HFFc6 (cell line): ENCODE measurements at places on chromosomes 7 and 10. TPM values are rescaled to one million over a fixed set of nuclear protein-coding genes. Genes with fewer than 3 reads are reported as not detected.

Gene VSTM4
- 0.05 to 0.18 TPM (median 0.15 TPM) in 3 replicates for total RNA-seq

- DNase-seq, result no peak
Measured at GRCh38 chr10:47283101-47283630, 16.8 kb upstream of the GDF10 start.

GRCh38 chr10:125043841-125044658 lies 102.1 kb downstream of the ZRANB1 start:
- no peak for DNase-seq

GRCh38 chr7:130971297-130971696 lies 237.3 kb upstream of the KLF14 start:
- DNase-seq, result no peak

DNA sequence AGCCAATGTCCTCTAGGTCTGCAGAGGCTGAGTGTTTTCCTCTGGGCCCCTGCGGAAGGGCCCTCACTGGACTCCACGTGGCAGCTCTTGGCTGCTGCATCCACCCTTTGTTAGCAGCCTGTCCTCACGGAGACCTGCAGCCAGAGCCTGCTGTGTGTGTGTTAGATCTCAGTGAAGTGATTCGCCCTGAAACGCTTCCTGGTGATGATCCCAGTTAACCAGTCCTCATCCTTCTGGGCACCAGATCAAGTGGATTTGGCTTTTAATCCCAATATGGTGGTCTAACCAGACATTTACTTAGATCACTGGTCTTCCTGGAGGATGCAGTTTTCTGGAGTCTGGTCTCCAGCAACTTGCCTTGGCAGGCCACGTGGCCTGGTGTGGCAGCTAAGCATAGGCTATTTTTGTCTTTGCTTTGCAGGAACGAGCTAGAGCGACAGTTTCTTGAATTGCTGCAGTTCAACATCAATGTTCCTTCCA lies 39.5 kb upstream of the GJD4 start:
- no peak for DNase-seq

GRCh38 chr10:43885252-43885651 lies 236.6 kb upstream of the ZNF32 start:
- DNase-seq, result no peak

Gene MRLN
- total RNA-seq, result not detected in 3 replicates

- no peak for DNase-seq
Measured at GRCh38 chr7:69764681-69765080, 166.4 kb downstream of the AUTS2 start.

Gene OTUD1
- 3.9 to 4.7 TPM (median 4.0 TPM) in 3 replicates for total RNA-seq

- no peak for DNase-seq
Measured at GRCh38 chr10:54137396-54137795, 663.6 kb downstream of the PCDH15 start.

DNA sequence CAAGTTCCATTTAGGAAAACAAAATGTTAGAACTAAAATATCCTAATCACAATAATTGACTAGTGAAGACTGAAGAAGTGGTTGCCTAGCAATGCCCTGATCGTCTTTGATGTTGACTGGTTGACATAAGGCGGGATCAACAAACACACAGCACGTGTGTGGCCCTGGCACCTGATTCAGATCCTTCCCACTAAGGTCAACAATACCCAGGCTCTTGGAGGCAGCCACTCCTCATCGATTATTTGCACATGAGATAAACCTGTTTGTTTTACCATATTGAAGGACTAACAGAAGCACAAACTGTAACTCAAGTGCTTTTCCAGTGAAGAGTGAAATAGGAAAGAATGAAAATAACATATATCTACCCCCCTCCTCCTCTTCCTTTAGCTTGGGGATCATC lies 15.6 kb downstream of the FANK1 start:
- no peak for DNase-seq

DNA sequence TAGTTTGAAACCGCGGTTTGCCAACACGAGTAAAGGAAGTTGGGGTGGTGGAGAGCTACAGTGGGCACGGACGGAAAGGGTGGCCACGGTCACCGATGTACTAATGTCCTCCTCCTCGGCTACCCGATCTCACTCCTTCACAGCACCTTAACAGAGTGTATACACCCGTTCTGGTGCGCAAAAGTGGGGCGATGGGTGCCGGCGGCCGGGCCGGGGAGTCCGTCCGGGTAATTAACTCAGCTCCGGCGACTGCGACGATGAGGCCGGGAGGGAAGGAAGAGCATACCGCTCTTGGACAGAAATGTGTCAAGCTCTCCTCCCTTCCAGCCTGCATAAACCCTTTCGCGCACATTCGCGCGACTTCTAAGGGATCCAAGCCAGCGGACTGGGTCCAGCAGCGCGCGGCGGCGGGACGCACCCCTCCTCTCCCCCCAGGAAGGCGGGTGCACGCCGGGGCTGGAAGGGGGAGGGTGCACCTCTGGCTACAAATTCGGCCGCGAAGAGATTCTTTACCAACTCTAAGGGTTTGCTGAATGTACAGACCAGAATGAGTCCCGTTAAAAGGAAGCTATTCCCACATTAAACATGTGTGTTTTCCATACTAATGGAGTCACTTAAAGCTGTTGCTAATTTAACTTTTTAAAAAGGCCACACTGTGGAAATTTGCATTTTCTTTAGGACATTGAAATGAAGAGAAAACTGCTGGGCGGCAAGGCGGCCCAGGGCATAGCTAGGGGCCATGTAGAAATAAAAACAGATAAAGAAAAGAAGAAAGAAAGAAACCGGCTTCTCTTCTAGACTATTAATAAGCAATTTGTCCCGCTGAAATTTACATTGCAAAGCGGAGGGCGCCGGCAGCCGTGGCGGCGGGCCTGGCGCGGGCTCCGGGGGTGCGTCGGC lies 6.6 kb upstream of the EBF3 start:
- DNase-seq, result no peak

- no peak for DNase-seq
Measured at GRCh38 chr7:33432821-33433220, 303.5 kb downstream of the BBS9 start.

DNA sequence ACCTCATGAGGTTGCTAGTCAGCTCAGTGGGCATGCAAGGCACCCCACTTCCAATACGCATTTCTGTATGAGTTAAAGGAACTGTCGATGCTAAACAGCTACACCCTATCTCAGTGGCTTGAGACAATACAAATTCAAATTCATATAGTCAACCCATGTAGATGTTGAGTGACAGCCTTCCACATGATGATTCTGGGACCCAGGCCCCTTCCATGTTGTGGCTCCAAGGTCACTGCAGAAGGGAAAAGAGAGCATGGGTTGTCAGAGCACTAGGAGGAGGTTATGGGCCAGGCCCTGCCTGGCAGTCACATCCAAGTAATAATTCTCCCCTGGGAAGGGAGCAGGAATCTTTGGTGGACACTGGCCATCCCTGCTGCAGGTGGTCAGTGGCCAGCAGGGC lies 28.2 kb downstream of the C10orf105 start:
- DNase-seq, result no peak

Gene ZNF282
- 18.6 and 23.6 TPM in 2 replicates for total RNA-seq

- no peak for DNase-seq
Measured at GRCh38 chr10:11871466-11871865, 48.3 kb downstream of the PROSER2 start.

DNA sequence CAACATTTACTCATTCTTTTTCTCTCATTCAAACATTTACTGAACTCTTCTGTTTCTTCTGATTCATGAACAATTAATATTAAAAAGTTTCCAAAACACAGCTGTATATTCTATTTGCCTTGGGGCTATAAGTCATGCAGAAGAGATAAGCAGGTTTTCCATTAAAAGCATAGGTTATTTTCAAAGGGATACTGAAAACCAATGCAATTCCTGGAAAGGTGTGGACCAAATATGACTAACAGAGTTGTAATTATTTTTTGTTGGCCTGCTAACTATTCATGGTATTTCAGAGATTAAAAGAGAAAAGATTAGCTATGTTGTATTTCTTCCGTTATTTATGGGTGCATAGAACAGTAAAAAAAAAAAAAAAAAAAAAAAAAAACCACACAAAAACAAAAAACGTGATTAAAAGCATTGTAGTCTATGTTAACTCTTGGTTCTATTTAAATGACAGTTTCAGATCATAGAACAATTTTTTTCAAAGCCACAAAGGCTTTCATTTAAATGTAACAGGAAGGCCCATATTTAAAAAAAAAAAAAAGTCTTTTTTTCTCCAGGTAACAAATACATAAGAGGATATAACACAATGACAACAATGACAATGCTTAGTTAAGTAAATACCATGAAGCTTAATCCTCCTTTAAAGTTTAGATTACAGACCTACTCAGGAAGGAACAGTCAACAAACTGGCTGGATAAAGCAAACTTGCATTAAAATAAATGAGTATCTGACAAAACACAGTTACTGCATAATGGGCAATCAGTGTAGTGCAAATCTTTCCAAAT lies 1042.9 kb downstream of the GATA3 start:
- no peak for DNase-seq

DNA sequence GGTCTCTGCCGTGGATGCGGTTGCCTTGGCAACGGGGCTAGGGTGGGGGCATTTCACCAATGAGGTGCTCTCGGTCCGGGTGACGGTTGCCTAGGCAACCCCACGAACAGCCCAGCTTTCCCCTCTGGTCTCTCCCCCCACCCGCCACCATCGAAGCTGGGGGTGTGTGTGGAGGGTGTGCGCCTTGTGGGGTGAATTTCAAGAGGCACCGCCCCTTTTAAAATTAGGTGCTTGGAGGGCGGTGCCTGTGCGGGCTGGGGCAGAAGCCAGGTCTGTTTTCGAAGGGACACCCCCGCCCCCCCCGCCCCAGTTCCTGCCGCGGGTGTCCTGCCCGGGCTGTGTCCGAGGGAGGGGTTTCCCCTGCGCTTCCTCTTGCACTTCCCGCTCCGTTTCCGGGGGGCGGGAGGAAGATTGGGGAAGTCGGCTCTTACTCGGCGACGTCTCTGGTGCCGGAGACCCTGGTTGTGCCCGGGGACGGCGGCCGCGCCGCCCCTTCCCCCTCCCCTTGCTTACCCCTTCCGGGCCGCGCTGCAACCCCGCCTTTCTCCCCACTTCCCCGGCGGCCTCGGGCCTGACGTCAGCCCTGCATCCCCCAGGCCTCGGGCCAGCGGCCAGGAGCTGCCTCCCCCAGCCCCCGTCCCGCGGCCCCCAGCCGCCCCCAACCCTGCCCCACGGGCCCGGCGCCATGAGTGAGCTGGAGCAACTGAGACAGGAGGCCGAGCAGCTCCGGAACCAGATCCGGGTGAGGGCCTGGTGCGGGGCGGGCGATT lies 2.2 kb downstream of the GNB2 start:
- peak; percentile 77 for DNase-seq

Gene FAM25A
- not detected in 3 replicates for total RNA-seq

Gene CCDC136
- total RNA-seq, result 7.4 to 14.2 TPM (median 8.0 TPM) in 3 replicates

DNA sequence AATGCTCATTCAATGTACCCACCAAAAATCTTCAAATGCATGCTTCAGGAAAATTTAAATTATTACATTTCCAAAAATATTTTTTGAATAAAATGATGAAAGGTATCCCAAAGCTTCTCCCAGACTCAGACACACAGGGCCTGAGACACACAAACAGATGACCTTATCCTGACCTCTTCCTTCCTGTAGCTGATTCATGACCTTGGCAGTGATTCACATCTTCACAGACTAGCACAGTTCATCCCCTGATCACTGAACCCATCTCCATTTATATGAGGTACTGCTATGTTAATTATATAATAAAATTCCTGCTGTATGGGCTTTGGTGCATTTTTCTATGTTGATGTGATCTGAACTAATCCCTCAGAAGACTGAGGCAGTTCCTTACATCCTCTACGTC lies 265.0 kb upstream of the GLI3 start:
- no peak for DNase-seq
